ENCODE measurements at places on chromosomes 1 and 21.

GRCh38 chr1:246580497-246581370, 14.5 kb downstream of the CNST start:
- no peak for DNase-seq

DNA sequence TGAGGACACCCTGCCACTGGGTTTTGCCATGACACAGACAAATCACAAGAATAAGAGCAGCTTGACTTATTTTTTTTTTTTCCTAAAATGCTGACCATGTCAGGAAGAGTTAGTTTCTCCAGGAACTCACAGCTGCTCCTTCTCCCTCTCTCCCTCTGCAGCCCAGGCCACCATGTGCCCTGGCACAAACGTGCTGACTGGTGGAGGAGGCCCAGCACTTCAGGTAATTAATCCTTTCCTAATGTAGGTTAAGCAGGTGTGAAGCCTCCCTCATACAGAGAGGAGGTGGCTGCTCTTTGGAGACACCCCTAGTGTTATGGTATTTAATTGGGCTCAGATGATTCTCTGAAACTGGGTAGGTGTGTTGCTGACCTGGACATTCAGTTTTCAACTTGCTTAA, 129.8 kb upstream of the USH2A start:
- no peak for DNase-seq

- DNase-seq = no peak
Measured at GRCh38 chr1:166159656-166160055, 7.1 kb downstream of the FAM78B start.

GRCh38 chr1:43619996-43620920, 29.7 kb upstream of the KDM4A start:
- no peak for DNase-seq

DNA sequence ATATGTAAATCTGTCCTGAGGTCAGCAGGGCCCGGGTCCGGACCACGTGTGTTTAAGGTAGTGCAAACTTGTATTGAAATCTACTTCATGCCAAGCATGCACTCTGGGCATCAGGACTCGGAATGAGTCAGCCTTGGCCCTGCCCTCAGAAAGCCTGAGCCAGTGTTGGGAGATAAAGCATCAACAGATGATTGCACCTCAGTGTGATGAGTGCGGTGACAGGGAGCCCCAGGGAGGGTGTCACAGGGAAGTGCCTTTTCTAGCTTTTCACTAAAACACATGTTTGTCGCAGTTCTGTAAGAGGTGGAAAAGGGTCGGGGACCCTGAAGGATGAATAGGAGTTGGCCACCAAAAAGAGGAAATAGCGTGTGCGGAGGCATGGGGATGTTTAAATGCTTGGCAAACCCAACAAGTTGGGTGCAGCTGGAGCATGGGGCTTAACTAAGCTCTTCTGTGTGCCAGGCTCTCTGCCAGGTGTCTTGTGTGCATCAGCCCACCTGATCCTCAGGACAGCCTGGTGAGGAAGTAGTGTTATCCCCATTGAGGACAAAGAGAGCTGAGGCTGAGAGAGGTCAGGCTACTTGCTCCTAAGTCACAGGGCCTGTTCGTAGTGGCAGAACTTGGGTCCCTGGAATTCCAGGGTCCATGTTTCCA, 48.2 kb upstream of the EPB41 start:
- no peak for DNase-seq

GRCh38 chr1:179079113-179079761, 2.6 kb upstream of the TOR3A start:
- DNase-seq = peak; percentile 53

DNA sequence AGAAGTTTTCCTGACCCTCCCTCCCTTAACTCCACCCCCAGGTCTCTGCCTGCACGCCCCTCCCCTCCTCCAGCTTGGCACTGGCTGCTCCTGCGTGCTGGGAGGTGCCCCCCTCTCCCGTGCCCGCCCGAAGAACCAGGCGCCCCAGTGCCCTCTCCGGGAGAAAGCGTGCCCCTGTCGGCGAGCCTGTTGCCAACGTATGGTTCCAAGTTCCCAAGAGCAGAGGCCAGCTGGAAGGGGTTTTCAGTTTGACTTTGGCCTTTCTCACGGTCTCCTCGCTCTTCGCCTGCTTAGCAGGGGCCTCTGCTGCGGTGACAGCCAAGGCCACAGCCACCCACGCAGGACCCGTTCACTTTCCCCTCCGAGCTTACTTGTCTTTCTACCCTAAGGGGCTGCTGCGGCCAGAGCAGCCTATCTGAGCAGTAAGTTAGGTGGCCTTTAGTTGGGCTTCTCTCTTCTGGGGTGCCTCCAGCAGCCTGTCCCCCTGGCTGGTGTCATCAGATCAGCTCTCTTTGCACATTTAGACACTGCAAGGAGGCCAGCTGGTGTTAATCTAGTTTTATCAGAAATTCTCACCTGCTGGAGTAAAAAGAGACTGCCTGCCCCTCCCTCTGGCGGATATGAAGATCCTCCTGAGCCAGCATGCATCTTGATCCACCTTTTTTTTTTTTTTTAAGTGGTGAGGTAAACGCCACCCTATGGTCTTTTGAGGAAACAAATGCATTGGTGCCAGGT, 1.5 kb downstream of the STUM start:
- DNase-seq = peak; percentile 24

- DNase-seq = no peak
Measured at GRCh38 chr1:220552672-220553260, 24.8 kb downstream of the MARK1 start.

DNA sequence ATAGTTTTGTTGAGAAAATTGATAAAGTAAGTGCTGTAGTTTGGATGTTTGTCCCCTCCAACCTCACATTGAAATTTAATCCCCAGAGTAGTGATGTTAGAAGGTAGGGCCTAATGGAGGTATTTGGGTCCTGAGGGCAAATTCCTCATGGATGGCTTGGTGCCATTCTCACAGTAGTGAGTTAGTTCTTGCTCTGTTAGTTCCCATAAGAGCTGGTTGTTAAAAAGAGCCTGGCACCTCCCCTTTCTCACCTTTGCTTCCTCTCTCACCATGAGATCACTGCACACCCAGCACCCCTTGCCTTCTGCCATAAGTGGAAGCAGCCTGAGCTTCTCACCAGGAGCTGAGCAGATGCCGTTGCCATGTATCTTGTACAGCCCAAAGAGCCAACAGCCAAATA, 354.8 kb upstream of the NFIA start:
- no peak for DNase-seq

- DNase-seq = peak; percentile 4
Measured at GRCh38 chr1:61980561-61980960, 214.1 kb upstream of the L1TD1 start.

GRCh38 chr1:205568469-205569361, 63.1 kb downstream of the ELK4 start:
- DNase-seq = no peak

DNA sequence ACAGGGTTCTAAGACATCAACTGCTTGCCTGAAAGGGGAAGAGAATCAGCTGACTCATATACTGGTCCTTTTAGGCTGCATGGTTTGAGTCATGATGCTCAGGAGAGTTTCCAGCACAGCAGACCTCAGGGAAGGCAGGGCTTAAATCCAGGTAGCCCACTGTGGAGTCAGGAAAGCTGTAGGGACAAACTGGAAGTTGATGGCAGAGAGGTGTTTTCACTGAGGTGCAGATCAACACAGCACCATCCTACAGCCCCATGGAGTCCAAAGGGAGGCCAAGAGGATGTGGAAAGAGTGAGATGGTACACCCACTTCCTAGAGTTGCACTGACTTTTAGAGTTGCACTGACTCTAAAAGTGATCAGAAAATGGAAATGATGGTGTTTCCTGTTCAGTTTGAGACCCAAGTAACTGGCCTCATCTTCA, 252.4 kb upstream of the DUSP10 start:
- peak; percentile 26 for DNase-seq

GRCh38 chr21:15281714-15282113, 216.9 kb upstream of the NRIP1 start:
- DNase-seq = no peak

DNA sequence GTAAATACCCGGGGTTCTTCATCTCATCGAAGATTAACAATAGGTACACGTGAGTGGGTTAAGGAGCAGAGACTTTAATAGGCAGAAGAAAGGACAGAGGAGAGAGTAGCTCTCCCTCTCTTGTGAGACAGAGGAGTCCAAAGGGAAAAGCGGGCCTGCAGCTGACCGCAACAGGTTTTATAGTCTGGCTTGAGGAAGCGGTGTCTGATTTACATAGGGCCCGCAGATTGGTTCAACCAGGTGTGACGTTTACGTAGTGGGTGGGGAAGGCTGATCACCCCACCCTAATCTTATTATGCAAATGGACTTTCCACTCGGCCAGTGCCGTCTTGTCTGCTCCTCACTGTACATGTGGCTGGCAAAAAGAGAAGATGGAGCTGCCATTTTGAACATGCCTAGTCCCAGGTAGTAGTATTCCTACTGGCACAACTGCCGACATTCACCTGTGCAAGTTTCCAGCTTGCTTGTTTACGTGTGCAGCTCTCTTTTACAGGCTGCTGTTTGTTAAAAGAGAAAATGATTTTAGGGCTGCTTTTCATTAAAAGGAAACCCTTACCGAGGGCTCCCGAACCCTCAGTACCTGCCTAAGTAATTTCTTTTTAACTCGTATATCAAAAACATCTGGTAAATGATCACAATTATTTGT, 10.6 kb downstream of the CDC14A start:
- no peak for DNase-seq

DNA sequence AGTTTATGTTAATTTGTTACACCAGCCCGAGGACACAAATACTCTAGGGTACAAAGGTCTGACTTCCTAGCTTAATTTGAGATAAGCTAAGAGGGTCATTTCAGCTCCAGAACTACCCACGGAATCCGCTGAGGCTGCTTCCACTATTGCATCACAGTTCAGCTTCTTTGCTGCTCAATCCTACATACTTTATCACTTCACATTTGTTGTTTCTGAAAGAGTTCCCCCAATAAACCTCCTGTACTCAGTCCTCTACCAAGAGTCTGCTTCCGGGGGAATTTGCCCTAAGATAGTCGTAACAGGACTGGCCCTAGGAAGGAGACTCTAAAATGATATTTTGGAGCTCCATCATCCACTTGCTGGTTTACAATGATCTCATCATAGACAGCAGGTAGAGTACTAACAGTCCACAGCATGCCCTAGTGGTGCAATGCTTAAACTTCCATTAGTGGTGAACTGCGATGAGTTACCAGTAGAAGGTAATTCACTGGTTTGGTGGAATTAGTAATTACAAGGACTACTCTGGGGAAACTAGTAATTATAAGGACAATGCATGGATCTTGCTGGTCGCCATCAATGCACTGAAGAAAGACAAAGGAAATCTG, 229.3 kb downstream of the USH2A start:
- DNase-seq = no peak

GRCh38 chr1:160953030-160953429, 1.6 kb downstream of the ITLN2 start:
- DNase-seq = no peak

- no peak for DNase-seq
Measured at GRCh38 chr1:973459-974292, 7.4 kb downstream of the PLEKHN1 start.

DNA sequence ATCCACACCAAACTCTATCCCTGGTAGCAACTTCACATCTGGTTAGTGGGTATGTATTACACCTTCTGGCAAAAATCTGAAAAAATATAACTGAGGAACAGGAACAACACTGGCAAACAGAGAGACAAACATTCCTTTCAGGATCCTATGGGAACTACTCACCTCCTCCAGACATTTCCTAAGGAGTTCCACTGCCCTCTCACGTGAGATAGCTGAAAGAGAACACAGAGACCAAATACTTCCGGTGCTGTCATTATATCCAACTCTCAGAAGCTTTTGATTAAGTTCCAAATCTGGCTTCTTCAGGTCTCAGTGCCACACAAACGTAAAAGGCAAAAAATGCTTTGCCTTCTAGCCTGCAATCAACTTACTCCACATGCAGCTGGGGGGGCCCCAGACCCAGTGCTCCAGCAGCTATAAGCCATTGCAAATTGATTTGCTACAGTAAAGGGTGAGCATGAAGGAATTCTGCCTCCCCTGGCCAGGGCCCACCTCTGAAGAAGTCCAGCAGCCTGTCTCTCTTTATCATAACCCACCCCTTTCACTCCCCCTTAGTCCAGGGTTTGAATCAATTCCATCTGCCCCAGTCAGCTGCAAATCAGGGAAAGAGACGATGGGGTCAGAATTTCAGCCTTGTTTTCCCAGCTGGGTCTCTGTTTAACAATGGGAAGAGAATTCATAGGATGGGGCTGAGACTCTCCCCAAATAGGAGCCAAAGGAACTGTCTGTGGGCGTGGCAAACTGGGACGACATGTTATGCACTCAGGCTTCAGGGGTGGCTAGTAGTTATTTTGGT, 32.2 kb downstream of the TFAP2E start:
- DNase-seq = no peak

DNA sequence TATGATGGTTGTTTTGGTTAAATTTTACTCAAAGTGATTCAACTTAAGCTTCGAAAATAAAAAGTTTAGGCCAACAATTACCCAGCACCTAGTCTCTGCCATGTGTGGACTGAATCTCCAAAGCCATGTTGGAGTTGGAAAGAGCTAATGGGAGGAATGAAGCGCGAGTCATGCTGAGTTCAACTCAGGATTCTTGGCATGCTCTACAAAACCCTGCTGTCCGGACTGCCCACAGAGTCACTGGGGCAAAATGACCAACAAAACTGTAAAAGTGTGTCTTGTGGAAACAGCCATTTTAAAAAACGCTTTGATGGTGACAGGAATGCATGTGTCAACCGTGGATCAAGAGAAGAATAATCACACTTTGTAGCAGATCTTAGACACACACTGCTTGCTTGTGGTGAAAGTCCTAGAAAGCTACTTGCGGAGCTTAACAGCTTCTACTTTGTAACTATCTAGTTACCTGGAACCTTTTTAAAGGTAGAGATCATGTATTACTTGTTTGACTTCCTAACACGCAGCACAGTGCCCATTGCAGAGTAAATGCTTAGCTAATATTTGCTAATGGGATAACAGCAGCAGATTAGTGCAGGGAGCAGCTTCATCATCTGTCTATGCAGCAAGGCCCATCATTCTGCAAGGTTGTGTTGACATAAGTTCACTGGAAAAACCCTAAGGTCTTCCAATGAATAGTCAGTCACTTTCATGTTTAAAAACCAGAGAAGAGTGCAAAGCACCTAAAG, 7.0 kb upstream of the GBP6 start:
- DNase-seq = no peak

GRCh38 chr1:184610876-184611595, 143.6 kb downstream of the EDEM3 start:
- DNase-seq = no peak

DNA sequence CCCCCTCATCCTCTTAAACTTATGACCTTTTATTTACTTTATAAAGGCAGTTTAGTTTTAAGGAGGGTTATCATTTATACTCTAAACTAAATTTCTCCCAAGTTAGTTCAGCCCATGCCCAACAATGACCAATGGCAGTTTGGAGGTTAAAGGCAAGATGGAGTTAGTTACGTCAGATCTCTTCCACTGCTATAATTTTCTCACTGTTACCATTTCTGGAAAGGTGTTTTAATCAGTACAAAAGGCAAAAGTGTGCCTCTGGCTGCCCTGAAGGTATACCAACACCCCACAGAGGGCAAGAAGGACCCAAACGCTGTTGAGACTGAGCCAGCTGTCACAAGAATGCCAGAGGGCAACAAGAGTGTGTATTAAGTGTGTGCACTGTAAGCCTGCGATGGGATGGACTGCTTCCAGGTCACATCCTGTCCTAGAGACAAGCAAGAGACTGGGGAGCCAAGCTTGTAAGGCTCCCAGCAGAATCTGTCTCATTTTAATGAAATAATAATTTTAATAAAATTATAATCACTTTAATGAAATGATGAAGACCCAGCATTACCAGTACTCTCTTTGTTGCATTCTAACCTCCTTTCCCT, 32.5 kb upstream of the FAM89A start:
- no peak for DNase-seq

Data from stimulated activated CD4-positive, alpha-beta T cell treated with anti-CD3 and anti-CD28 coated beads, Interleukin-2, amount 100 ng/mL, for 24 hours (primary cell).